ENCODE measurements at places on chromosomes 7 and 10.

- DNase-seq, result no peak
These were observed 859 bp upstream of the CH25H start for GRCh38 chr10:89207801-89208551.

GRCh38 chr7:21767300-21767900, 178.3 kb downstream of the CDCA7L start:
- peak; percentile 96 for DNase-seq

DNA sequence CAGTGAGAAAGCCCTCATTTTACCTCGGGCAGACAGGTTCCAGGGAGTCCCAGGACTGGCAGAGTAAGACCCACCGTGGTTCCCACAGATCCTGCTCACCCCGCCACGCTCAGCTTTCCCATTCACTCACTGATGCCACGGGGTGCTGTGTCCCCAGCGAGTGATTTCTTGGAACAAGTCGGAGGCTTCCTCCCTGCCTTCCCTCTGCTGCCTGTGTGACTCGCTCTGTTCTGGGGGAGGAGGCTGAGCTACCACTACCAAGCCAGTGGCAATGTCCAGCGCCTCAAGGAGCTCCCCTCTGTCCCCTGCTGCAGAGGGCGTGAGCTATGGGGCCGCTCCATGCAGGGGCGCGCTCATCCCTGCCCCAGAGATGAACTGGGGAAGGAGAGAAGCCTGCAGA, 12.6 kb downstream of the IL15RA start:
- no peak for DNase-seq

GRCh38 chr7:30249316-30249715, 35.1 kb upstream of the ZNRF2 start:
- DNase-seq, result no peak

DNA sequence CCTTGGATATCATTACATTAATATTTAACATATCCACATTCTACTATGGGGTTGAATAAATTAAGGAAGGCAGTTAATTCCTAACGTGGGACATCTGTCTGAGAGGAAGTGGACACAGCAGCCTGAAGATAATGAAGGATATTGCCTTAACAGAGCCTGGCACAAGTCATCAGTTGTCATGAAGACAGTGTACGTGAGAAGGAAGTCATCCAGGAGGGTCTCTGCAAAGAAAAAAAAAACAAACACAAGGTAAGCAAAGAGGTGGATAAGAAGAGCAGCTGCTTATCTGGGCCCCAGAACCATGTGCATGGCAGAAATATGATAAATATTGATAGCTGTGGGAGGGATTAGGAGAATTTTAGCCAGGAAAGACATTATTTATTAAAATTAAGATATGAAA, 190.0 kb downstream of the RAPGEF5 start:
- no peak for DNase-seq

DNA sequence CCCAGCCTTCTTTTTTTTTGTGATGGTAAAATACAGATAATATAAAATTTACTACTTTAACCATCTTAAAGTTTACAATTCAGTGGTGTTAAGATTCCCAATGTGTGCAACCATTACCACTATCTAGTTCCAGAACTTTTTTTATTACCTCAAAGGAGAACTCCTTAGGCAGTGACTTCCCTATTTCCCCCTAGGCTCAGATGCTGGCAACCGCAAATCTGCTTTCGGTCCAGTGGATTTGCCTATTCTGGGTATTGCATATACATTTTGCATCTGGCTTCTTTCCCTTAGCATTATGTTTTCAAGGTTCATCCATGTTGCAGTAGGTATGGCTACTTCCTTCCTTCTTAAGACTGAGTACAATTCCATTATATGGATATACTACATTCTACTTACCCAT, 56.5 kb downstream of the AFAP1L2 start:
- no peak for DNase-seq

GRCh38 chr7:157782041-157782440, 445.2 kb downstream of the DNAJB6 start:
- DNase-seq, result no peak

DNA sequence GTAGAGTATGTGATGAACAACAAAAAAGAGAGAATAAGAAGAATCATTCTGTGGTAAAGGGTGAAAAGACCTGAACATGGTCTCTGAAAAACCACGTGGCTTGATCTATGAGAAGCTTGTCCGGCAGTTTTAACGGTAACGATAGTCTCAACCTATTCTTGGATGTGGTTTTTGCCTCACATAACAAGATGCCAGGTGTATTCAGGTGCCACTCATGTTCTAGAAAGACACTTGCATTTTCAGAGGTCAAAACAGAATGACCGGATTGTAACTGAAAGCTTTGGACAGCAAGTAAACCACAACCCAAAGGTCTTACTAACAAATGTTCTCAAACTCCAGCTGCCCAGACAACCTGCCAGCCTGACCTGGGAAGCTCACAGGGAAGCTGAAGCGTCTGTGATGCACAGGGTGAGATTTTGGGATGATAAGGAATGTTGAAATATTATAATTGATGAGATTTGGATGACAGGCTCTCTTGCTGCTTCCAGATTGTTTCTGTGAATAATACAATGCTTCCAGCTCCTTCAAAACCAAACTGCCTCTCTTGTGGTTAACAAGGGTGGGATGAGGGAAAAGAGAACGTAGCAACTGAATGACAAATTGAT, 137.4 kb upstream of the GRB10 start:
- DNase-seq, result no peak

DNA sequence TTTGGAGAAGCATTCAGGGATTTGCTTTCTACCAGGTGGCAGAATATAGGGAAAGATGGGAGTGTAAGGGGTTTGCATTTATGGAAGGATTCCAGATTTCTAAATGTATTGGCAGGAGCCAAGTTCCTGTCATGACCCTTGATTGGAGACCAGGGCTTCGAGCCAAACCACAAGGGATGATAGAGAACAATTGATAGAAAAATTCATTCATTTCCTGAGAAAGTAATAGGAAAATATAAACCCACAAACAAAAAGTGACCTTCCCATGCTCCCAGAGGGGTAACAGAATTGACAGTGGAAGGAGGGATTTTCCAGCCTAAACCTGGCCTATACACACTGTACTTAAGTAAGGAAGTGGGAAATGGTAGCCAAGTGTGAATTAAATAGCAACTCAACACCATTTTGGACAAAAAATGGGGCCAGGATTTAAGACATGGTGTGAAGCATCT, 22.4 kb upstream of the IFIT2 start:
- DNase-seq, result no peak

DNA sequence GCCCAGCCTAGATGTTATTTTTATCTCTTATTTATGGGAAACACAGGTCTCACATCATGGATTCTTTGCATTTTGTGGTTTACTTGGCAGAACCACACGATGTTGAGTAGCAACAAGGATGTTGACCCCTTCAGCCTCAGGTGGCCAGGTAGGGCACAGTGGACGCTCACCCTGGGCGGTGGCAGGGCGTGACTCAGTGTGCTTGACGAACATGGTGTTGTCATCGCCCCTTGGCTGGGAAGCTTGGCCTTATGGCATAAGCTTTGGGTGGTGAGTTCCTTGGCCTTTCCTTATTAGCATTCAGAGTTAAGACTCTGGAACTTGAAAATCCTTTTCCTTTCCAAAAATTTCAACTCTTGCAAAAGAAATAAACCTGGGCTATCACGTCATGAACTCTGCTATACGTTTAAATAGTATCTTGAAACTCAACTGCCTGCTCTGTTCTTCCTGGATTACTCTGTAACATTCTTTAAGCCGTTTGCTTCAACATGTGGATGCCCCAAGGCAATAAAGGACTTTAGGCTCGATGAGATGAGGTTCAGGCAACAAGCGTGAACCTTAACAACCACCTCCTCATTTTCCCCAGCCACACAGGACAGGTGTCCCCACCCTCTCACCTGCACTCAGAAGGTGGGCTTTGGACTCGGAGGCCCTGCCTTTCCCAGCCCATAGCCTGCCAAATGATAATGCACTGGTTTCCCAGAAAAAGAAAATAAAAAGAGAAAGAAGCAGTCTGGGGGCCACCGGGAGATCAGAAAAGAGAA, 22.5 kb upstream of the ECHDC3 start:
- no peak for DNase-seq

- peak; percentile 99 for DNase-seq
These were observed 2.6 kb downstream of the PRLHR start for GRCh38 chr10:118592675-118593330.

- no peak for DNase-seq
These were observed 32.1 kb upstream of the A1CF start for GRCh38 chr10:50917486-50917885.

- no peak for DNase-seq
These were observed 257.3 kb upstream of the AKR1E2 start for GRCh38 chr10:4568731-4569130.

- no peak for DNase-seq
These were observed 1143.8 kb downstream of the XPNPEP1 start for GRCh38 chr10:108779501-108779900.

GRCh38 chr10:127968659-127969058, 61.8 kb downstream of the PTPRE start:
- no peak for DNase-seq

GRCh38 chr7:65269150-65269856, 104.4 kb upstream of the ZNF92 start:
- DNase-seq, result peak; percentile 74

DNA sequence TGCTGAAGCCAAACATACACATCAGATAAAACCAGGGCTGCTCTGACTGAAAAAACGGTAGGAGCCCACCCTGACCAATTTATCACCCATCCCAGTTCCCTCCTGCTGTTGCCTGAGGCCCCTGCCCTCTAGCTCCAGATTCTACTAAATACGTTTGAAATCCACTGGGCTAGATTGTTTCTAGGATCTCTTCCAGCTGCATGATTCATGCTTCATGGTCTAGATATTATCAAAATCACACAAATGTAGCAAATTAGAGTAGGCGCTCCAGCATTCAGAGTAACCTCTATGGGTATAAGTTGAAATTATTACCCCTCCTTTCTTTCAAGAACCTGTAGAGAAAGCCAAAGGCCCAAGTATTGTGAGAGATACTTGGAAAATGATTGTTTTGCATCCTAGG, 151.2 kb upstream of the FAM13C start:
- DNase-seq, result no peak

DNA sequence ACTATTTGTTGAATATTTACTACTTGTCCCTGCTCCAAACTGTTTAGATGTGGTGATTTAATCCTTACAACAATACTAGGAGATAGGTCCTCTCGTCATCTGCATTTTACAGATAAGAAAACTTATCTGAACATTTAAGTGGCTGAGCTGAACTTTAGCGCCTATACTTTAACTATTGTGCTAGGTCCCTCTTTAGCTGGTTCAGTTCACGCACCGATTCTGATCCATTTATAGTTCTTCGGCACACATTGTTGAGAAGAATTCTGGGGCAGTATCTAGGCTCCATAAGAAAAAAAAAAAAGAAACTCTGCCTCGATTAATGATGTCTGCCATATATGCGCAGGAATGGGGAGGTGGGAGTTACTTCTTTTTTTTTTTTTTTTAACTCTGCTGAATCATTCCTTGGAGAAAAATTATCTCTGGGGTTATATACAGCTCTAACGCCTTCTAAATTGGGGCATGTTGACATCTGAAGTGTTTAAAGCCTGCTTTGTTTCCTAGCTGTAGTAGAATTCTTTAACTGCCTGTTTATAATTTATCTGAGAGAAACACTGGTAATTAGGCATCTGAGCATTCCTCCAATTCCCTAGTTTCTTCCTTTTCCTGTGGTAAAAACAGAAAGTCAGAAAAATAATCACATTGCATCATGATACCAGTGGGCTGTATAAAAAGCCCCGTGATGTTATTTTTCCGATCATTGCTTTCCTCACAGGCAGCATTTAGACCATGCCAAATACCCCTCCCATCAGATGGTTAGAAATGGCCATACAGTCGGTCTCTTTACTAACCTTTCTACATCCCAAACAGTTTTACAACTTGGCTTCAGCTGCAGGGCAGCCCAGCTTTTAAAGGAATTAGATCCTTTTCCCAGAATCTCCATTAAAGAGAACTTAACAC, 98.5 kb upstream of the KDM7A start:
- no peak for DNase-seq

DNA sequence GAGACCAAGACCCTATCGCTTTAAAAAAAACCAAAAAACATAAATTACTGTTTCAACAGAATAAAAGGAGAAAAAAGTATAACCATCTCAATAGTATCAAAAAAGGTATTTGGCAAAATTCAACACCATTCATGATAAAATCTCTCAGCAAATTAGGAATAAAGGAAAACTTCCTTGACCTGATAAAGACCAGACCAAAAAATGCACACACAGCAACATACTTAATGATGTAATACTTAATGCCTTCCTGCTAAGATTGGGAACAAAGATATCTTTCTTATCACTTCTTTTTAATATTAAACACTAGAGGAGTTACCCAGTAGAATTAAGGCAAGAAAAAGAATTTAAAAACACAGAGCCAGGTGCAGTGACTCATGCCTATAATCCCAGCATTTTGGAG, 79.3 kb downstream of the CNOT4 start:
- no peak for DNase-seq

DNA sequence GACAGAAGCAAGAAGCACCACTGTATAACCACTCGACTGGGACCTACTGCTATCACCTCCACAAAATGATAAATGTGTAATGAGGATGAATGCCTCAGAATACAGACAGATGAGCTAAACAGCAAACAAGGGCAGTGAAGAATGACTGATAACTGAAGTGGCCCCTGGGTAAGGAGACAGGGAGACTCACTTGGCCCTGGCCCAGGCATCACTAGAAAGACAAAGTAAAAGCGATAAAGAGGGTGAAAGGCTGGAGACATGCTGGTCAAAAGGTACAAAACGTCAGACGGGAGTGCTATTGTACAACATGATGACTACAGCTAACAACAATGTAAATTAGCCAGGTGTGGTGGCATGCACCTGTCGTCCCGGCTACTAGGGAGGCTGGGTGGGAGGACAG, 27.8 kb upstream of the APBB1IP start:
- DNase-seq, result no peak
